DMS79 (cell line): ENCODE measurements at places on chromosomes 12 and 14.

DNA sequence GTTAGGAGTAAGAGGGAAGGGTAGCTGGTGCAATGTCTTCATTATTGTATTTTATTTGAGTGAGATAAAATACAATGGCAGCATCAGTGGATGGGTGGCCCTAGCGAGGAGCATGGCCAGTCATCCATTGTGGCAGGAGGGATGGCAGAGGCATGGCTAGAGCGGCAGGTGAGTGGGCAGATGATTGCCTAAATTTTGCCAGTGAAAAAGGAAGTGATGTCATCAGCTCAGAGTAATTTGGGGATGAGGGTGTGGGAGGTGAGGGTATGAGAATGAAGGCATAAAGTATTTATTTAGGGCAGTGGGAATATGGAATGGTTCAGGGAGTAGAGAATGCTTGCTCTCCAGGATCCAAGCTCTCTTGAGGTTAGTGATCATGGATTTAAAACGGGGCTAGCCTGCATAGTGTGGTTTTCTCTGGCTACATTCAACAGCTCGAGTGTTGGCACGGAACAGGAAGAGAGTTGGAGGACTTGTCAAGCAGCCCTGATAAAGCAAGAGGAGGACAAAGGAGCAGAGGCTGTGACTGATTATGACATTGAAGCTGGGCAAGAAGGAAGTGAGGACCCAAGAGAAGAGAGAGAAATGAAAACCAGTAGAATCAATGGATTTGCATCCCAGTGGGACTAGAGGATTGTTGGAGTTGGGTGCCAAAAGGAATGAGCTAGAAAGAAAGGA lies 18.7 kb upstream of the SERPINA6 start:
- no peak for DNase-seq

GRCh38 chr14:91298576-91298975 lies 54.1 kb upstream of the GPR68 start:
- no peak for DNase-seq

GRCh38 chr12:132730353-132730752 lies 19.7 kb downstream of the PGAM5 start:
- no peak for DNase-seq

- DNase-seq, result peak; percentile 23
Measured at GRCh38 chr12:98653866-98654493, 8.9 kb downstream of the APAF1 start.

DNA sequence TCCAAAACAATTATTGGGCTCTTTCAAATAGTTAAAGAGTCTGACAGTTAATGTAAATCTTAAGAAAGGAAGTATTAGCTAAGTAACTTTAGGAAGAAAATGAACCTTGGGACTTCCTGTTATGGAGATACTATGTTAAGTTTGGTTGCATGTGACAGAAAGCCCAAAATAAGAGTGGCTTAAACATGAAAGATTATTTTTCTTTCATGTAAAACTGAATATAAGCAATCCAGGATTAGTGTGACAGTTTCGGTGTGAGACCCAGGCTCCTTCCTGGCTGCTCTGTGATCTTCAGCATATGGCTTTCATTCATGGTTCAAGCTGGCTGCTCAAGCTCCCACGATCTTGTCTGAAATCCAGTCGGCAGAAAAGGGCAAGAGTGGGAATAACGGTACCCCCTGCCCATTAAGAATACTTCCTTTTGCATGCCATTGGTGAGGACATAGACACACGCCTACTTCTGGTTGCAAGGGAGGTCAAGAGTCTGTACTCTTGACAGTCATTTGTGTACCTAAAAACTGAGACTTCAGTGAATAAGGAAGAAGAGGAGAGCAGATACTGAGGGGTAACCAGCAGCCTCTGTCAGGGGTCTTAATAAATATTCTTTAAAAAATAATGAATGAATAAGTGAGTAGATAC lies 2.2 kb upstream of the RPAP3 start:
- DNase-seq, result no peak

- no peak for DNase-seq
Measured at GRCh38 chr14:100488057-100488456, 99.2 kb downstream of the BEGAIN start.

- DNase-seq, result no peak
Measured at GRCh38 chr14:99630202-99630601, 14.7 kb upstream of the HHIPL1 start.

DNA sequence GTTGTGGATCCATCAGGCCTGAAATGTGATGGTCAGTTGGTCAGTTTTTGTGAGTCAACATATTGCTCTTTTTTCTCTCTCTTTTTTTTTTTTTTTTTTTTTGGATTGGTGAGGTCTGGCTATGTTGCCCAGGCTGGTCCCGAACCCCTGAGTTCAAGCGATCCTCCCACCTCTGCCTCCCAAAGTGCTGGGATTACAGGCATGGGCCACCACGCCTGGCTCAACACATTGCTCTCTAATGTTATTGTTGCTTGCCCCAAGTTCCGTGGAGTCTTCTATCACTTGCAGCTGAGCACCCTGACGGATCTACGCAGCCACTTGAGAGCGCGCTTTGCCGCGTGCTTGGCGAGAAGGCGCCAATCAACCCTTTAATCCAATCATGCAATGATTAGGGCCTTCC lies 69.5 kb upstream of the DIO3 start:
- DNase-seq, result no peak

DNA sequence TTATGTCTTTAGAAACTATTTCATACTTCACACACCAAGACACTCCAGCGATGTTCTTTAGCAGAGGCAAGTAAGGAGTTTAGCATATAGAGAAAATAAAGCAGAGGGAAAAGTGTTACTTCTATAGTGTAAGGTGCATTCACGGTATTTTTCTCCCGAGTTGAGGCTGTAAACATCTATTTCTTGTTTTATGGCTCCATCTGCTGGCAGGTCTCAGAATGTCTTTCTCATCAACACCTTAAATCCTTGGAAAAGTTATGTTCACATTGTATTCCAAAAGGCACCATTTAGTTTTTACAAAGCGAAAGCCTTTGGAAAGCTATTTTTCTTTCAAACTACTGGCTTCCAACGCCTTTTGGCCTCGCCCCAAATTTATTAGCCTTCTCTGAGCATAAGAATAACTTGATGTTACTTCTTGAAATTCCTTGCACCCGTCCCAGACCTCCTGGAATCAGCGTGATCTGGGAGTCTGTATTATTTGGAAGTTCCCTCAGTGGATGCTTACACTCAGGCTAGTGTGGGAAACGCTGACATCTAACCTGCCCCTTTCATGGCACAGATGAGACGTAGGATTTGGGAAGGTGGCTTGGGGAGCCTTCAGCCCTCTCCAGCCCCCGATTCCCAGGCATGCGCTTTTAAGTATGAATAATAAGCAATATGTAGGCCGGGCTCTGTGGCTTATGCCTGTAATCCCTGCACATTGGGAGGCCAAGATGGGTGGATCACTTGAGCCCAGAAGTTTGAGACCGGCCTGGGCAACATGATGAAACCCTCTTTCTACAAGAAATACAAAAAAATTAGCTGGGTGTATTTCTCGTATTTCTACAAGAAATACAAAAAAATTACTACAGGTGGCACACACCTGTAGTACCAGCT lies 1.9 kb upstream of the PIWIL1 start:
- peak; percentile 33 for DNase-seq

DNA sequence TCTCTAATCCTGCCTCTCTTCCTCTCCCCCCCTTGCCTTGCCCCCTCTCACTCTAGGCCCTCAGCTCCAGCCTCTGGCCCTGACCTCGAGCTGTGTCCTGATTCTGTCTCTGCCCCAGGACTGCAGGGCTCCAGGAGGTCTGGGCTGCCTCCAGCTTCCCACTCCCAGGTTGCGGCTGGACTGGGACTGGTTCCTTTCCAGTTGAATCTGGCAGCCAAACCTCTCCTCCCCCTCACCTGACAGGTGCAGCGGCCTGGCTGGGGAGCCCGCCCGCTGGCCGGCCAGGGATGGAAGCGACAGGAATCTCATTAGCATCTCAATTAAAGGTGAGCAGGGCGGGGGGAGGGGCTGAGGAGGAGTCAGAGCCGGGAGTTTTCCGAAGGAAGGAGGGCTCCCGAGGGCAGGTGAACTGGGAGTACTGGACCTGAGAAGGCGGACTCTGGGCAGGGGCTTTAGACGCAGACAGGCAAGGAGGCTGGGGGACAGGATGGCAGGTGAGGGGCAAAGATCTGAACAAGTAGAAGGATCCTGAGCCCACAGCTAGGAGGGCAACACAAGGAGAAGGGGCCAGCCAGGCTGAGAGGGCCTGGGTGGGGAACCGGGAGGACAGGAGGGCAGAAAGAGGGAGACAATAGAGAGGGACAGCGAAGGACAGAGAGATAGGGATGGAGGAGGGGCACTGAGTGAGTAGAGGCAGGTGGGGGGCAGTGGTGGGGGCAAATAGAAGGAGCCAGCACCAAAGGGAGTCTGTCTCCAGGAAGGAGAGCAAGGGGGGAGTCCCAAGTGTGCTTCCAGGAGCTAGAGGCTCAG lies at the start of gene SCNN1A:
TSS of gene SCNN1A (minus strand) at position 295 of the 810 bp plus-strand sequence. CDS start 780 bp downstream, outside the sequence.
- DNase-seq, result peak; percentile 66

DNA sequence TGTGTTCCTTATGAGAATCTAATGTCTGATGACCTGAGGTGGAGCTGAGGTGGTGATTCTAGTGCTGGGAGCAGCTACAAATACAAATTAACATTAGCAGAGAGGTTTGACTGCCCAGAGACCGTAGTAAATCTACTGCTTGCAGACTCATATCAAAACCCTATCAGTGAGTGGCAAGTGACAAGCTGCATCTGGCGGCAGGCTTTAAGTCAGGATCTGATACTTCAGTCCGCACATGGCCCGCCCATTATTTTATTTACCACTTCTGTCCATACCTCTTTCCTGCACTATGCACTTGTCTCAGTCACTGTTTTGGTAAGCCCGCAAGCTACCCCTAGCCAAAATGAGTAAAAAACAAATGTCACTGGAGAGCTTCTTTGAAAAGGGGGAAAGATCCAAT lies 11.4 kb downstream of the CEP128 start:
- DNase-seq, result no peak

DNA sequence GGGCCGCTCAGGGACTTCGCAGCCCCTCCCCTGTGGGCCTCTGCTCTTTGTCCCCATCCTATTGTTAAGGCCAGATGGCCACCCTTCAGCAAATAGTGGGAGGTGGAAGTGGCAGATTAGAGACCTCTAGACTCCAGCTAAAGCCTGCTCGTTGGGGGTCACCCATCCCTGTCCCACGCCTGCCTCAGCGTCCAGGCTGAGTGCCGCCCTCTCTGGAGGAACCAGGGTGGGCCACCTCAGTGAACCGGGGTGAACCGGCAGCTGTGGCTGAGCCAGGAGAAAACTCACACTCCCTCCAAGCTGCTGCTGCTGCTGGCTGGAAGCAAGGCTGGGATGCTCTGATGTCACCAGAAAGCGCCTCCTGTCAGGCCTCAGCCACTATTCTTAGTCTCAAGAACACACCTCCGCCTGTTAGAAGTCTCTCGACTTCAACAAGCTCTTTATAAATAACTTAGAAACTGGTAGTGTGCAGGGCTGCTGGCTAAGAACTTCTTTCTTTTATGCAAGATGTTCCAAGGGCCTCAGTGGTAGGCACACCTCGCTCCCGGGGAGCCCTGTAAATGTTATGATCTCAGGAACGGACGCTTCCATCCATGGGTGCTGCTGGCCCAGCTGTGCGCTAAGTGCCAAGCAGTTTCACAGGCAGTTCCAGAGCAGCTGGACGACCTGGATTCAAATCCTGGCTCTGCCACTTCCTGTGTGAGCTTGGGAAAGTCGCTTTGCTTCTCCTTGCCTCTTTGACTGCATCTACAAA lies 19.8 kb upstream of the TESC start:
- no peak for DNase-seq

GRCh38 chr14:78508023-78508422 lies 337.9 kb downstream of the NRXN3 start:
- no peak for DNase-seq

DNA sequence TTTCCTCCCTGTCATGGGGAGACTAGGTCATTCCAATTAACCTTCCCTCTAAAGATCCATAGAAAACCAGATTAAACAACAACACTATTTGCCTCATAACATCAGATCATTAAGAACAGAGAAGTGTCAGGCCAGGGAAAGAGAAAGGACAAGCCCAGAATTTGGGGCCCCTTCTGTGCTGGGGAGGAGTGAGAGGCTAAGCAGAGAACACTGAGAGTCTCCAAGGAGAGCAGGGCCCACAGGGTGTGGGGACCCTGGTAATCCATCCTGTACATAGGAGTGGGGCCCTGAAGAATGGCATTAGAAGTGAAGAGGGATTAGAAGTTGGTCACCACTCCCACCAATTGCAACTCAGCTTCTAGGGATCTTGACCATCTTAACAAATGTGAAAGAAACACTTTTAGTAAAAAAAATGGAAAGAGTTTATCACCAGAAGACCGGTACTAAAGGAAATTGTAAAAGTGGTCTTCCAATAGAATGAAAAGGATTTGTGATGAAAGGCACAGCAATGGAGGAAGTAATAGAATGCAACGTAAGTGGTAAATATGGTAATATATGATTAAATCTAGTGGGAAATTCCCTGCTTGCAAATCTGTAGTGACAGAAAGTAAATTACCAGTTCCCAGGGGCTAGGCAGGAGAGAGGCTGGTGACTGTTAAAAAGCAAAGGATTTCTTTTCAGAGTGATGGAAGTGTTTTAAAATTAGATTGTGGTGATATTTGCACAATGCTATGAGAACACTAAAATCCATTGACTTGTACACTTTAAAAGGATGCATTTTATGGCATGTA lies 14.0 kb upstream of the TMTC1 start:
- no peak for DNase-seq

DNA sequence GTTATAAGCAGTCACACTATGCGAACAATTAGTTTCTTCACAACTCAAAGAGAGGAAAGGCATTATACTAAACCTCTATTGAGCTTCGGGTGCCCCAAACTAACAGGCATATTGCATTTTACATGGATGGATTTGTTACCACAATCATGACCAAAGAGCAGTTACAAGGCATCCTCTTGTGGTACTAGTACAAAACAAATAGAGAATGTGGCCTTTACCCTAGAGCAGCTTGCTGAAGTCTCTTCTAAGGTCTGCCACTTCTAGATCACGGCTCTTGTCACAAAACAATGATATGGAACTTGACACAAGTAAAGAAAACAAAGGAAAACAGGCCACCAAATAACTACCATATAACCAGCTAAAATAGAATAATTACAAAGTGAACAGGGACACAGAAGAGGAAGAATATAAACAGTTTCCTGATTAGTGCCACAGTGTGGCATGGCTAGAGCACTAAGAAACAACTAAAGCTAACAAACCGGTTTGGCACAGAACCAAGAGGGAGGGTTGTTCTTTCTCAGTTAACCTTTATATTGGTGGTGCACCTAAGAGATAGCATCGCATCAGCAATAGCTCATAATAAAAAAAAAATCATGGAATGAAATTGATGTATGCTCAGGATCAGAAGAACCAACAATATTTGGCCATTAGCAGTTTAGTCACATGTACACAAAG lies 209.7 kb upstream of the ATP2B1 start:
- no peak for DNase-seq

DNA sequence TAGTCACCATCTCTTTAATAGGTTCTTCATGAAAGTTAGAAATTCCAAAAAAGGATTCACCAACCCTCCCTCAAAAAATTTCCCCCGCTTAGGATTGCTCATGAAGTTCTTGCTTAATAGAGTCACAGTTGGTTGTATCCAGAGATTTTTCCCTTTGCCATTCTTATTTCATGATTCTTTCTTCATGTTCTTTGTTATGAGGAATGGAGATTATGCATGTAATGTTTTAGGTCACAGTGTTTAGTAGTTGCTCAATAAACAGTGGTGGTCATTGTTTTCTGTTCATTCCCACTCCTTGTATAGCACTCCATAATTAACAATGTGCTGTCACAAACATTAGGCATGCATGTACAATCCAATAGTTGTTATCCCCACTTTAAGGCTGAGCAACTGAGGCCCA lies 51.2 kb upstream of the RTRAF start:
- no peak for DNase-seq
